AG09319 (cell line): ENCODE measurements at places on chromosomes 16 and 17.
A peak's percentile ranks its signal among the peaks of the same experiment; 100 is the strongest.

- DNase-seq, result no peak
These were observed 137.5 kb upstream of the IRX3 start for GRCh38 chr16:54424043-54424451.

GRCh38 chr17:50266384-50267073, 7.7 kb upstream of the TMEM92 start:
- peak; percentile 60 for DNase-seq

DNA sequence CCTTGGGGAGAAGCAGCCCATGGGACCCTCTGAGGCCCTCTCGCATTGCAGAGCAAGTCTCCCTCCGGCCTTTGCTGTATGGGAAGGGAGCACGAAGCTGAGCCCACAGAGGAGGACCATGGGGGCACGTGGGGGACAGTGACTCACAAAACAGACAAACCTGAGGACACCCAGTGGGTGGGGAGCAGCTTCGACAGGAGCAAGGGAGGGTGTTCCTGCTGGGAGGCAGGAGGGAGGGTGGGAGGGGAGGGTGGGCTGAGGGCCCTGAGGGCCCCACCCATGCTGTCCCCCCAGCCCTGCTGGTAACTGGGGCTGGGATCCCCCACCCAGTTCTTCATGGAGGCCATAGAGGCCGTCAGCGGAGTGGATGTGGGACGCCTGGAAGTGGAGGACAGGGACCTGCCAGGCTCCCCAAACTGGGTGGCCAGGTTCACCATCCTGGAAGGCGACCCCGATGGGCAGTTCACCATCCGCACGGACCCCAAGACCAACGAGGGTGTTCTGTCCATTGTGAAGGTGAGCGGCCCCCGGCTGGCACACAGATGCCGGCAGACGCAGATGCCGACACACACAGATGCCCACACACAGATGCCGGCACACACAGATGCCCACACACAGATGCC, 12.5 kb downstream of the SLC22A31 start:
- no peak for DNase-seq

- peak; percentile 83 for DNase-seq
These were observed at the start of gene POLDIP2 for GRCh38 chr17:28357061-28357900. Gene POLDIP2, minus strand, starts transcription at chr17:28357527. Its CDS starts 79 bp downstream, at chr17:28357448.

DNA sequence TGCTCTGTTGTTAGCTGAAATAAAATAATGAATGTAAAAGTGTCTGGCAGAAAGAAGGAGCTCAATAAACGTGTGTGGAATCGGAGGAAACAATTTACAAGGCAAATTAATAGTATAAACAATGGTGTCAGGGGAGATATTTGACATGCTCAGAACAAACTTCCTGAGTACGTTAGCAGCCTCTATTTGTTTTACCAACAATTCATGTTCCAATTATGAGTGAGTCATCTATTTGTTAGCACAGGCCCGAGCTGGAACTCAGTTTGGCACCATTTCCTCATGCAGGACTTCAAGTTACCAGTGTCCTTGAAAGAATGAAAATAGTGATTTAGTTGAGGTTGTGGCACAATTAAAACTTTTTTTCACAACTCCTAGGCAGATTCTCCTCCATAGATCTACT, 9.1 kb downstream of the ASIC2 start:
- DNase-seq, result peak; percentile 68

DNA sequence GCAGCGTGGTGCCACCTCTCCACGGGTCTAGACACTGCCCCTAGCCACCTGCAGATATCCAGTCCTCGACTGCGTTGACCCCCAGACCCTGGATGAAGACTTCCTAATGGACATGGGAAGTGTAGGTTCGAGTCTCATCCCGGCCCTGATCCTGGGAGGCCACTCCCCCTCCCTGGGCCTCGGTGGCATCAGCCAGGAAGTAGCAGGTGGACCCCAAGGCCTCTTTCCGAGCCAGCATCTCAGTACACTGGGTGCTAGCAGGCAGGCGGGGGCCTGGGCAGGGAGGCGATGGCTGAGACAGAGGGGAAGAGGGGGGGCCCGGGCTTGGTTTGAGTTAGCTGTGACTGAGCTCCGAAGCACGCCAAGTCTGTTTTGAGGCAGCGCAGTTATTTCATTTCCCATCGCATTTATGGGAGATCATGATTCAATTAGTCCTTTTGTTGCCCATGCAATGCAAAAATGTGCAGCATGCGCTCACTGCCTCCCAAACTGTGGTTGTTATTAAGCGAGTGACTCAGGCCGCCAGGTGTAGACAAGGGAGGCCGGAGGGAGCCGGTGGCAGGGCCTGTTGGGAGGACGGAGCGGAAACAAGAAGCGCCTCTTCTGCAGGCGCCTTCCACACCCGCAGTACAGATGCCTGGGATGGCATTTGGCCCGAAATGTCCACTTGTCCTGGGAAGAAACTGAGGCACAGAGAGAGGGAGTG, 25.3 kb upstream of the ZNF469 start:
- DNase-seq, result no peak

DNA sequence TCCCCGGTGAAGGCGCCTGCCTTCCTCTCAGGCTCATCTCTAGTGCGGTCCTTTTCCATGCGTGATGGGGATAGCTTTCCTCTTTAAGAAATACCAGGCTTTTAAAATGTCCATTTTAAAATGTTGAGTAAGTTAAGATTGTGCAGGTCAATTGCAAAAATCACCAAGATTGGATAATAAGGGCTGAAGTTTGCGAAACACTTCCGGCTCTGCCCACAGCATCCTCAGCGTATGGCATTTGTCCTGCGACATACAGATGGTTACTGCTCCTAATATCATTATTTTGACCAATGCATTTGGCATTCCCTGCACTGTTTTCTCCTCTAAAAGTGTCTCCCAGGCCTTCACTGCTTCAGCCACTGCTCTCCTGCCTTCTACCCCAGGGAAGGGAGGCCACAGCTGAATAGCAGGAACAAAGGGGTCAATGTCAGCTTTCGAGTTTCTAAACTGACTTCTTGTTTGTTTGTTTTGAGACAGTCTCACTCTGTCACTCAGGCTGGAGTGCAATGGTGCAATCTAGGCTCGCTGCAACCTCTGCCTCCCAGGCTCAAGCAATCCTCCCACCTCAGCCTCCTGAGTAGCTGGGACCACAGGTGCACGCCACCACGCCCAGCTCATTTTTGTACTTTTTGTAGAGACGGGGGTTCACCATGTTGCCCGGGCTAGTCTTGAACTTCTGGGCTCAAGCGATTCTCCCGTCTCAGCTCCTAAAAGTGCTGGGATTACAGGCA, 91.9 kb downstream of the CRISPLD2 start:
- no peak for DNase-seq

- DNase-seq, result no peak
These were observed 7.3 kb upstream of the DPEP3 start for GRCh38 chr16:67987460-67988160.
